ENCODE measurements at places on chromosomes 7 and 10. TPM values are rescaled to one million over a fixed set of nuclear protein-coding genes. Genes with fewer than 3 reads are reported as not detected.

The SP8 gene
- not detected for total RNA-seq

The CPED1 gene
- total RNA-seq, result 33.8 TPM

The CUX1 gene
- total RNA-seq, result 125 TPM

The SFTPA1 gene
- total RNA-seq, result not detected

The CTAGE4 gene
- total RNA-seq, result 0.16 TPM

The DENND10 gene
- total RNA-seq, result 18.3 TPM

The MSMB gene
- not detected for total RNA-seq
